Amniotic epithelial cell (primary cell): ENCODE measurements at places on chromosomes 4 and X.

GRCh38 chrX:97405031-97405660 is 521.4 kb downstream of the RPA4 start:
- peak; percentile 90 for DNase-seq

DNA sequence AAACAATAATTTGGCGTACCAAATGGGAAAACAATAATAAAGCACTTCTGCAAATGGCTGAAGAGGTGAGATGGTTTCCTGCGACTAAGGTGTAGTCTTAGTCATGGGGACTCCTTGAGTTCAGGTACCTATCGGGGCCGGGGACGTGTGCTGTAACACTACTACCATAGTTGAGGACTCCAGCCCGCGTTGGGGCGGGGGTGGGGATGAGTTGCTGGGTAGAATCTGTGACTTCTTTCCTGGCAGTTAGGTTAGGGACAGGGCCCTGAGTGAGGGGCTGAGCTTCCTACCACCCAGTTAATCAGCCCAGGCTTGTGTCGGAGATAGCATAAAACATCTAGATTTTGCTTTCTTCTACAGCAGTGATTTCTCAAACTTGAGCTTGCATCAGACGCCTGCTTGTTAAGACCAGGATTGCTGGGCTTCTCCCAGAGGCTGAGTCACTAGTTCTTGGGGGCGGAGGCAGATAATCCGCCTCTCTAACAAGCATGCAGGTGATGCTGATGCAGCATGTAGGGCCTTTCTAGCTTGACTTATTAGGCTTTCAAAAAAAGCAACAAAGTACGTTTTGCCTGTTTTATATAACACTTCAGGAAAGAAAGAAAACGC is 30.2 kb downstream of the RBBP7 start:
- peak; percentile 95 for DNase-seq

DNA sequence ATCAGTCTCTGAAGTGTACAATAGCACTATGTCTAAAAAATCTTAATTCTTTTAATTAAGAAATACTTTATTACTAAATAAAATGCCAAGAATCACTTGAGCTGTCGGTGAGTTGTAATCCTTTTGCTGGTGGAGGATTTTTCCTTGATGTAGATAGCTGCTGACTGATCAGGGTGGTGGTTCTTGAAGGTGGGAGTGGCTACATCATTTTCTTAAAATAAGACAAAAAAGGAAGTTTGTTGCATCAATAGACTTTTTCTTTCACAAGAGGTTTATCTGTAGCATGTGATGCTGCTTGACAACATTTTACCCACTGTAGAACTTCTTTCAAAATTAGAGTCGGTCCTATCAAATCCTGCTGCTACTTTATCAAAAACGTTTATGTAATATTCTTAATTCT is 68.8 kb upstream of the ZC4H2 start:
- DNase-seq, result no peak

DNA sequence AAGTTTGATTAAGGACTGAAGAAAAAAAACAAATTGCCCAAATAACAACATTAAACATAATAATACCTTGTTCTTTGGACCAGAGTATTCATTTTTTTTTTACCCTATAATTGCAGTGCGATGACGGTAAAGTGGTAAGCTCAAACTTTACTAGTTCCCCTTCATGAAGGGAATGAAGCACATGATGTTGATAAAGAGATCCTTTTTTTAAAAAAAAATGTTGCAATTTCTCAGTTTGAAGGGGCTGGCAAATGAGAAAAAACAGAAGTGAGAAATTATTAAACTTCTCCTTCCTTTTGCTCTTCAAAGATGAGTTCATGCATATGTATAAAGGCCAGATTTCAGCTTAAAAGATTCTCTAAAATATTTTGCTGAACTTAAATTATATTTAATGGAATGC is 231.7 kb downstream of the C4orf33 start:
- no peak for DNase-seq

DNA sequence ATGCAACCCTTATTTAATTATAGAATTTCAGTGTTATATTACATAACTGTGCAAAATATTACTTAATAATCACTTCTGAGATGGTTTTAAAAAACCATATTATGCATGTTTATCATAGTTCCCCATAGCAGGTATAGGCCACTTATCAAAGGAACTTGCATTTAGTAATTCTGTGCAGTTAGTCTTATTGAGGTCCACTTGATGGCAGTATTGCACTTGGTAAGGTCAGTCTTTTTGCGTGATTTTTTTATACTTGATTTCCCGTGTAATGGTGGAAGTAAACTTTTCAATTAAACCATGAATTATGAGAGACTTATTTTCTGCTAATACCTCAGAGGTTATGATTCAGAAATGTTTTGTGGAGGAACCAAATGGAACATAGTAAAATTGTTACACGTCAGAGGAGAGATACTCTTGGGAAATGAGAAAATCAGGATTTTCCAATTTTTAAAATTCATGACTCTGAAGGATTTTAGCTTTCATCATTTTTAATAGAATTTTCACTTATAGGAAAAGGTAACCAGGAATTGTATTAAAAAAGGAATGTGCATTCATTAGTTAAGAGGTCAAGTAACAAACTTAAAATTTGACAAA is 230.0 kb downstream of the CCSER1 start:
- DNase-seq, result peak; percentile 78

- no peak for DNase-seq
These were observed 3.4 kb upstream of the S100G start for GRCh38 chrX:16646366-16647138.

DNA sequence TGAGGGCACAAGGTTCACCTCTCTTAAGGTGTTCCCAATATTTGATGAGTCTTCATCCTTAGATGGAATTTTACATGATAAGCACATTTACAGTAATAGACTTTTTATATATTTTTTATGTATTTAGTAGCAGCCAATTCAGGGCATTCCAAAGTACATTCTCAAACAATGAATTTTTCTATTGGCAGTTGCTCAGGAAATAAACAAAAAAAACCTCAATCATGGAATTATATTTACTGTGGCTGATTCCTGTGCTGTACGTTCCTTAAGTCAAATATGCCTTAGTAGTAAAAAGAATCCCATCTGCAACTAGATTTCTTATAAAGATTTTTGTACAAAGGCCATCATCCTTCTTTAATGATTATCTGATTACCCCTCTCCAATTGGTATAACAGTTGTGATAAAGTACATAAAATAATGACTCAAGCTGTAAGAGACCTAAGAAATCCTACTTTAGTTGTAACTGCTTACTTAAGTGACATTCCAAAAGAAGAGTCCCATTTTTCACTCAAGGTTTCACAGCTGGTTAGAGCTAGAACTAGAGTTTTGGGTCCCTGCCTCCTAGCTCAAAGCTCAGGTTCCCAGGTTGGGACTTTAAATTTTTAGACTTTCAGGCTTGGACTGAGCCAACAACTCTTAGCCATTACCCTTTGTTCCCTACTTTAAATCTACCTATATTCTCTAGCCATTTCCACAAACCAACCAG is 152.7 kb downstream of the FHIP1A start:
- DNase-seq, result no peak

GRCh38 chrX:79147477-79147876 is 3.0 kb downstream of the GPR174 start:
- no peak for DNase-seq

GRCh38 chr4:113645771-113646441 is 115.6 kb downstream of the CAMK2D start:
- peak; percentile 83 for DNase-seq

- DNase-seq, result no peak
These were observed 9.6 kb downstream of the CTBP1 start for GRCh38 chr4:1239141-1239949.

GRCh38 chr4:182019148-182019652 is 224.0 kb upstream of the TENM3 start:
- DNase-seq, result no peak

DNA sequence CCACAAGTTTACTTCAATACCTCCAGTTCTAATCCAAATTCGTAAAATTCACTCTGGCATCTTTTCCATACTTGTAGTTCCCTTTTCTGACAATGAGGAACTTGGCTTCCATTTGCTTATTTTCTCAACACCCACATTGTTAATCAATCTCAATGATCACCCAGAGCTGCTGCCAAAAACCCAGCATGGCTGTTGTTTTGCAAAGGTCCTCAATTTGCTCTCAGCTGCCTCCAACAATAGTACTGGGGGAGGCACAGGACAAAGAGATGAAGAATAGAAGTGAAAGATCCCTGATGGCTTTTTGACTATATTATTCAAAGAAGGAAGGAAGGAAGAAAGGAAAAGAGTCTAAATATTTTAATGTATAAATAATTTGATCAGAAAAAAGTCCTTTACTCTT is 847.8 kb downstream of the RAPGEF2 start:
- no peak for DNase-seq

DNA sequence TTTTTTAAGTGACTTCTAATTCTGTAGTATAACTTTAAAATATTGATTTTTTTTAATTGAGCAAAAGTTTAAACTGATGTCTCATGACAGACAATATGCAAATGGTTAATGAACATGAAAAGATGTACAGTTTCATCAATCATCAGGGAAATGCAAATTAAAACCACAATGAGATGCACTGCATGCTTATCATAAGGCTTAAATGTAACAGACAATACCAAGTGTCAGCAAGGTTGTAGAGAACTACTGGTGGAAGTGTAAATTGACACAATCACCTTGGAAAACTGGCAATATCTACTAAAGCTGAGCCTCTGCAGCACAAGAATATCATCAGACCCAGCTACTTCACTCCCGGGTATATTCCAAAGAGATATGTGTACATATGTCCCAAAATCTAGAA is 70.2 kb upstream of the DAPP1 start:
- DNase-seq, result no peak

- DNase-seq, result no peak
These were observed 227.7 kb downstream of the DLG3 start for GRCh38 chrX:70672326-70672725.

DNA sequence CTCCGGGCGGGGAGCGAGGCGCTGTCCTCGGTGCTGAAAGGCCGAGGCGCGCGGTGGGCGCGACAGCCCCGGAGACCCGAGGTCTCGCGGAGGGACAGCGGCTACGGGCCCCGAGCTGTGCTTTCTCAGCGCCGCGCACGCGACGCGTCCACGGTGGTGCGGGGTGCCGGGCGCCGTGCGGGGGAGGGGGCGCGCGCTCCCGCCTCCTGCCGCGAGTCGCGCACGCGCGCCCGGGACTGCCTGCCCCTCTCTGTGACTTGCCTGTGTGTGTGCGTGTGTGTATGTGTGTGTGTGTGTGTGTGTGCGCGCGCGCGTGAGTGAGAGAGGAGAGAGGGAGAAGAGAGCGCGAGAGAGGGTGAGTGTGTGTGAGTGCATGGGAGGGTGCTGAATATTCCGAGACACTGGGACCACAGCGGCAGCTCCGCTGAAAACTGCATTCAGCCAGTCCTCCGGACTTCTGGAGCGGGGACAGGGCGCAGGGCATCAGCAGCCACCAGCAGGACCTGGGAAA is at the start of gene GRIA2:
TSS of gene GRIA2 (plus strand) at position 358 of the 511 bp plus-strand sequence. CDS start 315 bp downstream, outside the sequence.
- peak; percentile 45 for DNase-seq

GRCh38 chr4:17704020-17704650 is 77.3 kb downstream of the FAM184B start:
- no peak for DNase-seq

GRCh38 chr4:153791746-153792617 is 3.1 kb upstream of the SFRP2 start:
- DNase-seq, result no peak

DNA sequence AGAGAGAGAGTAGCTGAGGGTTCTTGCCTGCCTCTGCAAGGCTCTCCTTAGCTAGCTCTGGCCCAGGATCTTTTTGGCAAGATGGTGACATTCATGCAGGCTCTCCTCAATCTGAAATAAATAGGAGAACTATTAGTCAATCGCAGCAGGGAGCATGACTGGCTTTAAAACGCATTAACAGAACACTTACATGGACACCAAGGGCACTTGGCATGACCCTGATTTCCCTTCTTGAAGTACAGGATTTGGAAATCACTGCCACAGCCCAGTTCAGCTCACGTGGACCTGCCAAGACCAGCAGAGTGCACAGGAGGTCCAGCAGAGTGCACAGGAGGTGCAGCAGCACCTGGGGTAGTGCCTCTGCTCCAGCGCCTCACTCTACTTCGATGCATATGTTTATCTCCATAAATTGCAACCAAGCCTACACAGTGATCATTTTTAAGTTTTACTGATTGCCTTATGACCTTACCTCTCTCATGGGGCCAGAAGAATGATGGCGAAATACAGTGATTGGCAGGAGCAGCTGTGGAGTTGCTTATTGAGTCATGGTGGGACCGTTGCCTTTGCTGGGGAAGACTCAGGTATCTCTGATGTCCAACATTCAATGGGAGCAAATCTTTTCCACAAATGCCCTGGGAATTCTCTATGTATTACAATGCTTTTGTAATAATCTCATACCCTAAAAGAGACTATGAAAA is 122.4 kb downstream of the SYNPO2 start:
- no peak for DNase-seq

- no peak for DNase-seq
These were observed 136.6 kb upstream of the FAM47B start for GRCh38 chrX:34805951-34806350.

GRCh38 chr4:142886566-142886965 is 40.5 kb upstream of the INPP4B start:
- DNase-seq, result no peak
